Left renal cortex interstitium (tissue), 4 donors: ENCODE measurements at places on chromosomes 11 and 22. TPM values are rescaled to one million over a fixed set of nuclear protein-coding genes. Genes with fewer than 3 reads are reported as not detected.

- no peak for DNase-seq
Measured at GRCh38 chr22:23216461-23217170, 36.3 kb downstream of the BCR start.

GRCh38 chr11:125062931-125063428, at the start of gene SLC37A2:
SLC37A2 (plus strand) TSS chr11:125063305; CDS start chr11:125063368, 63 bp downstream.
- DNase-seq: peak; percentile 40

DNA sequence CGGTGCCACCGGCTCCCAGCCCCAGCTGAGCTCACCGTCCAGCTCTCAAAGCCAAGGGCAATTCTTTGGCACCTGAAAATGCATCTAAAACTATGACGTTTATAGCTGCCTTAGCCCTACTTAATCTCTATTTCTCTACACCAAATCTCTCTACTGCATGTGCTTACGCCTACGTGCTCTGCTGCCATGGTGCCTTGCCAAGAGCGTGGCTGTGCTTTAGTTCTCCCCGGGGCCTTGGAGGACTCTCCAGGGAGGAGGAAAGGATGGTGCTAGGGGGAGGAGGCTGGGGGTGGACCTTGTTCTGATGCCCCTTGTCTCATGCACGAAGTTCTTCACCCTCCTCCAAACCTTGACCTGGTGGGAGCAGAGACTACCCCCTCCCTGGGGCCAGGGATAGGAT, 9.0 kb upstream of the BID start:
- no peak for DNase-seq

GRCh38 chr11:69537126-69537525, 55.7 kb downstream of the LINC01488 start:
- no peak for DNase-seq

- DNase-seq: no peak
Measured at GRCh38 chr22:49447837-49448236, 379.8 kb downstream of the BRD1 start.

DNA sequence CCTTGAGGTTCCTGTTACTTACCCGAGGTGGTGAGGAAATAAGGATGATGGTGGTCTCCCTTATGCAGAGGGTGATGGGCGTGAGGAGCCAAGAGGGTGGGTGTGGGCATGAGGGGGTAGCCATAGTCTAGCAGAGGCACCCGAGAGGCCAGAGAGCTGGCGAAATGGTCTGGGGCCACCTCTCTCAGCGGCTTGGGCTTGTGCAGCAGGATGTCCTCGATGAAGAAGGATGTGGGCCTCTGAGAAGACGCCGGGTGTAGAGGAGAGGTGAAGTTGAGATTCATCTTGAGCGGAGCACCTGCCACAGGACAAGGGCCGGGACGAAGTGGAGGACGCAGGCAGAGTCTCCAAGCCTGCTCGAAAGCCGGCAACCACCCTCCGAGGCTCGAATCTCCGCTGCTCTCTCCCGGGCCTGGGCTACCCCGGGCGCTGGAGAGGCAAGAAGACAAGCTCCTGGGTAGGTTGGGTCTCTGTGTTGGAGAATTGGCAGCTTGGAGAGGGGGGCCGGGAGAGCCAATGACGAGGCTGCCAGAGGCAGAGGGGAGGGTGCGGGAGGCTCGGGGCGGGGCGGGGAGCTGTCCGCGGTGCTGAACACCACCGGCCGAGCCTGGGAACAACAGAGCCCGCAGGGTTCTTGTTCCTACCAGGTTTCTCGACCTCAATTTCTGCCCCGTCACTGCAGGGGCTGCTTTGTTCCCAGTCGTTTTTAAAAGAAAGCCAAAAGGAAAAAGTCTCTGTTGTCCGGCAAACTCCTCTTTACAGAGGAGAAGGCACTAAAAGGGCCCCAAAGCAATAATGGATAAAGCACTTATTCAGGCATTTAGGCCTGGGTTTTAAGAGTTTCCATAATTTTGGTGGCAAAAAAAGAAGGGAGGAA, at the start of gene BSX:
TSS of gene BSX (minus strand) at position 447 of the 877 bp plus-strand sequence. CDS start at position 284, 163 bp downstream.
- peak; percentile 68 for DNase-seq

- peak; percentile 56 for DNase-seq
Measured at GRCh38 chr11:127003260-127003981, 2.9 kb upstream of the KIRREL3 start.

GRCh38 chr22:19353363-19354131, 62.0 kb upstream of the CLTCL1 start:
- no peak for DNase-seq

DNA sequence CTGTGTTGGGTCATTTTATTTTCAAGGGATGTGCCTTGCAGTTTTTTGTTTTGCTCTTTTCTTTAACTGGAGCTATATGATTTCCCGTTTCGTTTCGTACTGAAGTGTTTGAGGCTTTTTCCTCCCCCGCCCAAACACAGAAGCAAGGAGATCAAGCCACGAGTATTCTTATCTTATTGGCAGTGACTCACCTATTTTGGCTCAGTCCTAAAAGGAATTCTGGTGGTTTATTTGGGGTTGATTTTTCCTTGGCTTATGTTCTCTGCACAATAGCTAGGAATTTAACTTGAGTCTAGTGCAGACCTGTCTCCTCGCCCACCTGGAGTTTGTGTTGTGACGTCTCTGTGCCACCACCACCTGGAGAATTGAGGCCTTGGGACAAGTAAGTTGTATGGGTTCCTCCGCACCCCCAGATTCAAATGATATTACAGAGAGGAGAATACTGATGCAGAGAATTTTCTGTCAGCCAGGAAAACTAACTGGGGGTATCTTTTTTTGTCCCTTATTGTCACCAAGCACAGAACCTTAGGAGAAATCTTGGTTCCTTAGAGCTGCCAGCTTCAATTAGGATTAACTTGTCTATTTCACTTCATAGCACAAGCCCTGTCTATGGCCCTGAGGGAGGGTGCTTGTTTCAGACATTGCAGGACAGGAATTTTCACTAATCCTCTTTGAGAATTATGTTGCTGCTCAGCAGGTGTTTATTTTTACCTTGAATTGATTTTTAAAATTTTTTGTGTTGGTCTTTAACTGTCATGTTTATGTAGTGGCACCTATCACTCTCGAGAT, 90.4 kb upstream of the BIRC3 start:
- DNase-seq: no peak

DNA sequence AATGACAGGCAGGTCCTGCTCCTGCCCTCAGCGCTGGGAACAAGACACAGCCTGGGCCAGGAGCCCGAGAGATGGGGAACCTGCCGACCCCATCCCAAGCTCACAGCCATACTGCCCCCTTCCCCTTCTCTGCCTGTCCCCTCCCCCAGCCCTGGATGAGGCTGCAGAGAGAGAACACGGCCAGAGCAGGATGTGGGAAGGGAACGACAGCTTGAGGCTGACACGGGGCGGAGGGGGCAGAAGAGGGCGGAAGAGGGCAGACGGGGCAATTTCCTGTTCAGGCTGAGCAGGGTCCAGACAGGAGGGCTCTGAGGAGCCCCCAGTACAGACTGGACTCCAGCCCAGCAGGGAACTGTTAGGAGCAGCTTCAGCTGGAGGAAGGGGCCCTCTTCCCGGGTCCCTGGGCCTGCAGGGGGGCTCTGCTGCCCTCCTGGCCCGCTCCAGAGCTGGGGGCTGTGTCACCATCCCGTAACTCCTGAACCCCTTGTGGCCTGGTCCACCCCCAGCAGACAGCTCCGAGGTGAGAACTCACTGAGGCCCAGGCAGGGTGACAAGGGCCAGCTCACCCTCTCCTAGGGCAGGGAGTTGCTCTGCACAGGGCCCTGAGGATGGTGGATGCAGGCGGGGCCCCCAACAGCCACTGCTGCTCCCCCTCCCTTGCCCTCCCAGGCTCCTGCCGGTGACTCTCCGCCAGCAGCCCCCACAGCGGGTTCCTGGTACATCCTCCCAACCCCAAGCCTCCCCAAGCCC, 5.7 kb downstream of the CTSD start:
- DNase-seq: no peak

- peak; percentile 83 for DNase-seq
Measured at GRCh38 chr11:46537537-46538295, 56.1 kb downstream of the AMBRA1 start.

DNA sequence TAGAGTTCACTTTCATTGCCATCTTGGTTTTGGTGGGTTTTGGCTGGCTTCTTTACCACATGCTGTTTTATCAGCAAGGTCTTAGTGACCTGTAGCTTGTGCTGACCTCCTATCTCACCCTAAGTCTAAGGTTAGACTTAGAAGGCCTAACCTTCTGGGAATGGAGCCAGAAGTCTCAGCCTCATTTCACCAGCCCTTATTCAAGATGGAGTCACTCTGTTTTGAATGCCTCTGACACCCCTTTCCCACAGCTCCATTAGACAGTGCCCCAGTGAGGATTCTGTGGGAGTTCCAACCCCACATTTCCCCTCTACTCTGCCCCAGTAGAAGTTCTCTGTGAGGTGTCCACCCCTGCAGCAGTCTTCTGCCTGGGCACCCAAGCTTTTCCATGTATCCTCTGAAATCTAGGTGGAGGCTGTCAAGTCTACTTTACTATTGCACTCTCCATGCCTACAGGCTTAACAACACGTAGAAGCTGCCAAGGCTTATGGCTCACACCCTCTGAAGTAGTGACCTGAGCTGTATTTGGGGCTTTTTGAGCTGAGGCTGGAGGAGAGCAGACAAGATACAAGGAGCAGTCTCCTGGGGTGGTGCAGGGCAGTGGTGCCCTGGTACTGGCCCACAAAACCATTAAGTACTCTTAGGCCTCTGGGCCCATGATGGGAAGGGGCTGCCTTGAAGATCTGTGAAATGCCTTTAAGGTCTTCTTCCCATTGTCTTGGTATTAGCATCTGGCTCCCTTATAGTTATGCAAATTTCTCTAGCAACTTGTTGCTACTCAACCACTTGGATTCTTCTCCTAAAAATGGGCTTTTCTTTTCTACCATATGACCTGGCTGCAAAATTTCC, 65.9 kb upstream of the SC5D start:
- no peak for DNase-seq

Gene RAG2
- 0.49 TPM for polyA plus RNA-seq

Gene APLP2
- 454 TPM for polyA plus RNA-seq

Gene APOL5
- polyA plus RNA-seq: not detected

Gene OR5T2
- not detected for polyA plus RNA-seq

Gene CNTN5
- 20.6 TPM for polyA plus RNA-seq

Gene SPON1
- polyA plus RNA-seq: 95.2 TPM

Gene TXN2
- polyA plus RNA-seq: 112 TPM

Gene NCF4
- polyA plus RNA-seq: 1.9 TPM

Gene FBLN1
- 176 TPM for polyA plus RNA-seq

Gene TRIM49
- not detected for polyA plus RNA-seq

Gene TTC28
- polyA plus RNA-seq: 41.4 TPM
